Stimulated activated CD8-positive, alpha-beta memory T cell treated with anti-CD3 and anti-CD28 coated beads, Interleukin-7, amount 100 ng/mL, for 1 hour (primary cell): ENCODE measurements at places on chromosomes 13 and 19.

DNA sequence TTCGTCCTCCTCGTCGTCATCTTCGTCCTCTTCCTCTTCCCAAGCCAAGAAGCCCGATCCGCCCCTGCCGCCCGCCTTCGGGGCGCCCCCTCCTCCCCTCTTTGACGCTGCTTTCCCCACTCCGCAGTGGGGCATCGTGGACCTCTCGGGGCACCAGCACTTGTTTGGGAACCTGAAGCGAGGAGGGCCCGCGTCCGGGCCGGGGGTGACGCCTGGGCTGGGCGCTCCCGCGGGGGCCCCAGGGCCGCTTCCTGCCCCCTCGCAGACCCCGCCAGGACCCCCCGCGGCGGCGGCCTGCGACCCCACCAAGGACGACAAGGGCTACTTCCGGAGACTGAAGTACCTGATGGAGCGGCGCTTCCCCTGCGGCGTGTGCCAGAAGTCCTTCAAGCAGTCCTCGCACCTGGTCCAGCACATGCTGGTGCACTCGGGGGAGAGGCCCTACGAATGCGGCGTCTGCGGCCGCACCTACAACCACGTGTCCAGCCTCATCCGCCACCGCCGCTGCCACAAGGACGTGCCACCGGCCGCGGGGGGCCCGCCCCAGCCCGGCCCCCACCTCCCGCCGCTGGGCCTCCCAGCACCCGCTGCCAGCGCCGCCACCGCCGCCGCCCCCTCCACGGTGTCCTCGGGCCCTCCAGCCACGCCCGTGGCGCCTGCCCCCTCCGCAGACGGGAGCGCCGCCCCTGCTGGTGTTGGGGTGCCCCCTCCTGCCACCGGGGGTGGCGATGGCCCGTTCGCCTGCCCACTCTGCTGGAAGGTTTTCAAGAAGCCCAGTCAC lies 8.7 kb downstream of the ZNF865 start:
- no peak for DNase-seq

- DNase-seq: no peak
Measured at GRCh38 chr13:45392811-45393210, 25.4 kb downstream of the SLC25A30 start.

- no peak for DNase-seq
Measured at GRCh38 chr13:52738719-52739467, 727 bp downstream of the CNMD start.

DNA sequence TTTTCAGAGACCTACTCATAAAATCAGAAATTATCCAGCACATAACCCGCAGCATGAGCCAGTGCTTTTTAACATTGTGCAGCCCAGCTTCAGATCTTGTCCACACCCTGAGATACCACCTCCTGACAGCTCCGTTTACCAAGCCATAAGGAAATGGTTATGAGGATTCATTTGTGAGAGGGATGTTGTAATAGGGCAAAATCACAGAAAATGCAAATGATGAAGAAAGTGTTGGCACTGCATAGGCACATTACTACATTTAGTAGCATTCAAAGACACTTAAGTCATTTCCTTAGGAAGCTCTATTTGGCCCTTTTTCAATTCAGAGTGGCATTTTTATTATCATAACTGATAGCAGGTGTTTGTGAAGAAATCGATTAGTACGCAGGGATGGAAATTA lies 277.5 kb downstream of the DNAJC15 start:
- DNase-seq: no peak

- no peak for DNase-seq
Measured at GRCh38 chr13:99542788-99543406, 41.6 kb downstream of the TM9SF2 start.

DNA sequence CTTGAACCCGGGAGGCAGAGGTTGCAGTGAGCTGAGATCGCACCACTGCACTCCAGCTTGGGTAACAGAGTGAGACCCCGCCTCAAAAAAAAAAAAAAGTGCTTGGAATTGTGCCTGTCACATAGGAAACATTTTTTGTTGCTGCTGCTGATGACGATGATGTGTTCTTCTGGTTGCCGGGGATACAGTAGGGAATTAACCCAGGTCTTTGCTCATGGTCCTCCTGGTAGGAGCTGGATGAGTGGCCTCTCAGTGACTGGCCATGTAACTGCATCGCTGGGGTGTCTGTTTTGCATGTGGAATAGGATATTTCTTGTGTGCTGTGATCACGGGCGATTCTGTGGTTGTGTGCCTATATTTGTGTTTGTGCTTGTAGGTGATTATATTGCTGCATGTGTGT lies 4.7 kb upstream of the CNFN start:
- no peak for DNase-seq

- DNase-seq: no peak
Measured at GRCh38 chr19:16889883-16890460, 1.2 kb downstream of the F2RL3 start.

DNA sequence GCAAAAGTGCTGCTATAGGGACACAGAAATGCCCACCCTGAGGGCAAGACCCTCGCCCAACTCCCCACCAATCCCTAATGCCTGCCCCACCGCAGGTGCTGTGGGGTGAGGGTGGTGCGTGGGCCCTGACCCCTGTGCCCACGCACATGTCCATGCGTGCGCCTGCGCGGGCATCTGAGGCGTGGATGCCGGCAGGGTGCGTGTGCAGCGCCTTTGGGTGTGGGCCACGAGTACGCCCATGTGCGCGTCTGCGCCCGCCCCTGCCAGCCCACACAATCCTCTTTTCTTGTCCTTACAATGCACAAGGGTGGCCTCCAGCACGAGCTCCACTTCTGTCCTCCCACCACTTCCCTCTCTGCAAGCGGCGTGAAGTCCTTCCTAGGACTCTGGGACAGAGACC lies 14.3 kb downstream of the FUT6 start:
- no peak for DNase-seq
